ENCODE measurements at places on chromosomes 16 and 17.

GRCh38 chr17:82678265-82678891 is 20.1 kb downstream of the RAB40B start:
- DNase-seq = peak; percentile 55

DNA sequence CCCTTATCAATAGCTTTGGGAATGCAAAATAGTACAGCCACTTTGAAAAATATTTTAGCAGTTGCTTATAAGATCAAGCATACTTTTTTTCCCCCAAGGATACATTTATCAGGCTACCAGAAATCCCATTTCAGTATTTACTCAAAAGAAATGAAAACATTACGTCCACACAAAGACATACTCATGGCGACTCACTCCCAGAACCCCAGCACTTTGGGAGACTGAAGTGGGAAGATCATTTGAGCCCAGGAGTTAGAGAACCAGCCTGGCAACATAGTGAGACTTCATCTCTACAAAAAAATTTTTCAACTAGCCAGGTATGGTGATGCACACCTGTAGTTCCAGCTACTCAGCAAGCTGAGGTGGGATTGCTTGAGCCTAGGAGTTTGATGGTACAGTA is 5.9 kb downstream of the SKA2 start:
- no peak for DNase-seq

- no peak for DNase-seq
These were observed 115.6 kb upstream of the HSBP1 start for GRCh38 chr16:83692224-83692623.

- no peak for DNase-seq
These were observed 3.0 kb downstream of the CCL16 start for GRCh38 chr17:35978346-35978745.

- no peak for DNase-seq
These were observed 3.1 kb downstream of the EVI2A start for GRCh38 chr17:31318298-31318801.

DNA sequence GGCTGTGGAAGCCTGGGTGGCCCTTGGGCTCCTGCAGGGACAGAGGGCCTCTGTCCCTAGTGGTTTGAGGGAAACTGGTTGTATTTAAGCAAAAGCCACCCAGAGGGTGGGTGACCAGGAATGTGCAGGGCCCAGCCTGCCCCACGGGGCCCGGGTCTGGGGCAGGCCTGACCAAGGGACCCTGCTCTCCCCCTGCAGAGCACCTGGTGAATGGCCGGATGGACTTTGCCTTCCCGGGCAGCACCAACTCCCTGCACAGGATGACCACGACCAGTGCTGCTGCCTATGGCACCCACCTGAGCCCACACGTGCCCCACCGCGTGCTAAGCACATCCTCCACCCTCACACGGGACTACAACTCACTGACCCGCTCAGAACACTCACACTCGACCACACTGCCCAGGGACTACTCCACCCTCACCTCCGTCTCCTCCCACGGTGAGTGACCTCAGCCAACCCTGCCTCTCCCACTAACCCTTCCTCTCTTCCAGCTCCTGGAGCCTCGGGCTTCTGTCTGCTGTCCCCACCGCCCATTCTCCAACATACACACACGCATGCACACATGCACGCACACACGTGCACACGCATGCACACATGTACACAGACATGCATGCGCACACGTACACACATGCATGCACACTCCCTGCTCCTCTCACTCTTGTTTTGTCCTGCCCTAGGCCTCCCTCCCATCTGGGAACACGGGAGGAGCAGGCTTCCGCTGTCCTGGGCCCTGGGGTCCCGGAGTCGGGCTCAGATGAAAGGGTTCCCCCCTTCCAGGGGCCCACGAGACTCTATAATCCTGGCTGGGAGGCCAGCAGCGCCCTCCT is 10.4 kb downstream of the GALK1 start:
- no peak for DNase-seq

GRCh38 chr16:89383095-89384003 is 107.0 kb downstream of the ANKRD11 start:
- DNase-seq = no peak

GRCh38 chr17:40340880-40341807 is 23.4 kb downstream of the GJD3 start:
- peak; percentile 46 for DNase-seq

GRCh38 chr16:2497695-2498484 is 15.9 kb upstream of the ATP6V0C start:
- DNase-seq = no peak

DNA sequence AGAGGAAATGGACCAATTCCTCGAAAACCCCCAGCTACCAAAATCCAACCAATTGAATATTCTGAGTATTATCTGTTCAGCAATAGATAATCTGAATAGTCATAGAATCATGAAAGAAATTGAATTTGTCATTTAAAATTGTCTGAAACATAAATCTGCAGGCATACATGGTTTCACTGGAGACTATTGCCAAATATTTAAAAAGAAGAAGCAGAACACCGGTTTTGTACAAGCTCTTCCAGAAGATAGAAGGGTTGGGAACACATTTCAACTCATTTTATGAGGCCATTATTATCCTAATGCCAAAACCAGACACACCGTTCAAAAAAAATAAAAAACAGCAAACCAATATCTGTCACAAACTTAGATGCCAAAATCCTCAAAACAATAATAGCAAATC is 195.5 kb downstream of the RPTOR start:
- no peak for DNase-seq

- no peak for DNase-seq
These were observed 151.9 kb downstream of the SALL1 start for GRCh38 chr16:50999181-50999580.

DNA sequence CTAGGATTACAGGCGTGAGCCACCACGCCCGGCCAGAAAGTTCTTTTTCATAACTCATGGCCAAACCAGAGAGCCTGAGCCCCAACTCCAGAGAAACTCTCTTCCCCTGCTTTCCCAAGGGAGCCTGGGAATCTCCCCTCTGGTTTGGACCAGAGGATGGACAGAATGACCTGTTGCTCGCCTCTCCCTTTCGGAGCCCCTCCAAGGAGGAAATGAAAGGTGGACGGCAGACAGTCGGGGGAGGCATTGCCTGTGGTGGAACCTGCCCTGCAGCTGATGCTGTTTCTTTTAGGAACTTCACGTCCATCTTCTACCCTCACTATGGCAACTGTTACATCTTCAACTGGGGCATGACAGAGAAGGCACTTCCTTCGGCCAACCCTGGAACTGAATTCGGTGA is 65.5 kb downstream of the SCNN1B start:
- no peak for DNase-seq

DNA sequence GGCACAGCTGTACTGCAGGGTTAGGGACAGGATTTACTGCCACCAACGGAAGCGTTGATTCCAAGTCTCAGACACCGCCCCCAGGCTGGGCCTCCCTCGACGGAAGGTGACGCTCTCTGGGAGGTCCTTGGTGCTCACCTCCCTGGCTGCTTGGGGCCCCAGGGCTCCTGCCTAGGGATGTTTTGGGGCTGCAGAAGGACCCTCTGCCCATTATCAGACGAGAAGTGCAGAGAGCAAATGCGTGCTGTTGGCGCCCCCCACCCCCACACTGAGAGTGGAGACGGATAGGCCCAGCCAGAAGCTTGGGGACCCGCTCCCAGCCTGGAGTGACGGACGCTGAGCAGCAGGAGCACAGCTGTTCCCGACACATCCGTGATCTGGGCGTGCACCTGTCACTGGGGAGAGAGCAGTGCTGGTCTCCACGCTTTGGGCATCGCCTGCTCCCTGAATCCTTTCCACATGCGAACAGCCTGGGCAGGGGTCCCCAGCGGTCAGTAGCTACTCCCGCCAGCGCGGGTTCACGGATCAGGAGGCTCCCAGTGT is 5.1 kb upstream of the SOX8 start:
- DNase-seq = no peak

DNA sequence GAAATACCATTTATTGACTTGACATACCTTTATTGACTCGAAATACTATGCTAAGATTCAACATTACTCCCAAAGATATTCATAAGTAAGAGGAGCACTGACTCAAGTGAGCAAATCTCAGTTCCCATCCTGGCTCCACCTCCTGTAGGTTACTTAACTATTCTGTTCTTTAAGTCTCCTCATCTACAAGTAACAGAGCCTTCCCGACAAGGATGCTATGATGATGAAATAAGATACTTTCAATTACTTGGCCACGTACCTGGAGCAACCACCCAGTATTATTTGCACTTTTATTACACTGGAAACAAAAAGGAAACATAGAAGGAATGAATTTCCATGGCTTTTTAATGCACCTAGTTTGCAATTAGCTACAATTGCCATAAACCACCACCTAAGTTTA is 16.3 kb downstream of the KANSL1 start:
- DNase-seq = no peak

- no peak for DNase-seq
These were observed 28.0 kb downstream of the NXN start for GRCh38 chr17:951325-952132.

DNA sequence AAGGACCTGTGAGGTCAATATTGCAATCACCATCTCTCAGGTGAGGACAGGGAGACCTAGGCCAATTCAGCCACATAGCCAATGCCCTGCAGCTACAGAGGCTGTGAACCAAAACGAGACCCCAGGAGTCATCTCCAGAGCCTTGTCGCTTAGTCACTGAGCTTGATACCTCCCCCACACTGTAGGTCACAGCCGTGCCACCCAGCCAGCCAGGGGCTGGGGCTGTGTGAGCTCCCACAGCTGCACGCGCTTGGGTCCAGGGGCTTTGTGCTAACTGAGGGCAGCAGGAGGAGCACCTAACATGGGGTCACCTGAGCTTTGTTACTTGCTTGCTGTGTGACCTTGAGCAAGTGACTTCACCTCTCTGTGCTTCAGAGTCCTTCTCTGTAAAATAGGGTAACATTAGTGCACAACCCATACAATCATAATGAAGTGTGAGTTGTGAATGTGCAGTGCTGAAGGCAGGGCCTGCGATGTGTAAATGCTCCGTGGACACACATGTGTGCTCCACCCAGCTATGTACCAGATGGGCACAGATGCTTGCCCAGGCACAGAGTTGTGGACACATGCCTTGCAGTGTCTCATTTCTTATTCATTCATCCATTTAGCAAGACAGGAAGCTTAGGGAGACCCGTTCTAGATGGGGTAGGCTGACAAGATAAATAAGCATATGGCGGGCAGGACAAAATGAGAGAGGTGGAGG is 25.9 kb downstream of the SBK1 start:
- no peak for DNase-seq

GRCh38 chr16:11024333-11025053 is 80.1 kb downstream of the CLEC16A start:
- DNase-seq = no peak

GRCh38 chr16:81997738-81998137 is 13.5 kb downstream of the SDR42E1 start:
- no peak for DNase-seq

DNA sequence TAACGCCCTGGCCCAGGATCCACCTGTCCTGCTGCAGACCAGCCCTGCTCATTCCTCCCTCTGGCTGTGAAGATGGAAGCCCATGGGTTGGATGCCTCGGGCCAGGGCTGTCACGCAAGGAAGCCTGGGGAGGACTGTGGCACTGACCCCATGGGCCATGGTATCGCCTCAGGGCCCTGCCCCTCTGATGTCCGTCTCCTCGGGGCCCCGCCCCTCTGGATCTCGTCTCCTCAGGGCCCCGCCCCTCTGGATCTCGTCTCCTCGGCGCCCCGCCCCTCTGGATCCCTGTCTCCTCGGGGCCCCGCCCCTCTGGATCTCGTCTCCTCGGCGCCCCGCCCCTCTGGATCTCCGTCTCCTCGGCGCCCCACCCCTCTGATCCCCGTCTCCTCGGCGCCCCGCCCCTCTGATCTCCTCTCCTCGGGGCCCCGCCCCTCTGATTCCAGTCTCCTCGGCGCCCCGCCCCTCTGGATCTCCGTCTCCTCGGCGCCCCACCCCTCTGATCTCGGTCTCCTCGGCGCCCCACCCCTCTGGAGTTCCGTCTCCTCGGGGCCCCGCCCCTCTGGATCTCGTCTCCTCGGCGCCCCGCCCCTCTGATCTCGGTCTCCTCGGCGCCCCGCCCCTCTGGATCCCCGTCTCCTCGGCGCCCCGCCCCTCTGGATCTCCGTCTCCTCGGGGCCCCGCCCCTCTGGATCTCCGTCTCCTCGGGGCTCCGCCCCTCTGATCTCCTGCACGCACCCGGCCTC is 24.0 kb downstream of the METRNL start:
- no peak for DNase-seq

GRCh38 chr16:85229869-85230462 is 117.7 kb upstream of the CIBAR2 start:
- DNase-seq = no peak

GRCh38 chr17:38588788-38589174 is 17.0 kb downstream of the SRCIN1 start:
- no peak for DNase-seq

DNA sequence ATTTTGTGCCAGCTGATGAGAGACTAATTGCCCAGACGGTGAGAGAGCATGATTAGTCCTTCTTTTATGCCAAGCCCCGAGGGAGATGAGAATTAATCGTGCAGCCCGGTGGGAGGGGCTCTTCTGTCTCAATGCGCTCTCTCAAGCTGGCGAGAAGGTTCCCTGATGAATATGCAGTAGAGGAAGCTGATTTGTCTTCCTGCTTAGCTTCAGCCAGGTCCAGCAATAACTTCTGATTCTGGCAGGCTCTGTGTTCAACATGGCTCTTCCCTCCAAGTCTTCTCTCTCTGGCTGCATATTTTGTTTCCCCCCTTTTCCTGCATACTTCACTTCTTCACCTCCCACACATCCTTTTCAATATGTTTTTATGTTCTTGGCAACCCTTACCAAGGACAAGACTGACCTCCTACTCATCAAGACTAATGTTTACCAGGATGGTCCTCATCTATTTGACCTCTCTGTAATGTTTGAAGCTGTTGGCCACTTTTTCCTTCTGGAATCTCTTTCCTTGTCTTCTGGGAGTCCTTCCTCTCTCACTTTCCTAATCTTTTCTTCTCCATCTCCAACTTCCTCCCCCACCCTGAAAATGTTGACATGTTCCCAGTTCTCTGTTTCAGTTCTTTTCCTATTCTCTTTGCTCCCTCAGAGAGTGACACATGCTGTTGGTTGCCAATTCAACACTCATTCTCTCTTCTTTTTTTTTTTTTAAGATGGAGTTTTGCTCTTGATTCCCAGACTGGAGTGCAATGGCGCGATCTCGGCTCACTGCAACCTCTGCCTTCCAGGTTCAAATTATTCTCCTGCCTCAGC is 33.1 kb downstream of the ARL4D start:
- peak; percentile 7 for DNase-seq

GRCh38 chr16:53183442-53183841 is 128.7 kb downstream of the CHD9 start:
- no peak for DNase-seq

GRCh38 chr17:59525668-59526067 is 39.7 kb upstream of the DHX40 start:
- no peak for DNase-seq

Measured in NCI-H748 treated with DMSO at 0.1 percent for 48 hours (cell line).